ENCODE measurements at places on chromosomes 2 and 18. TPM values are rescaled to one million over a fixed set of nuclear protein-coding genes. Genes with fewer than 3 reads are reported as not detected.

The SLC8A1 gene
- total RNA-seq: 1.7 TPM

DNA sequence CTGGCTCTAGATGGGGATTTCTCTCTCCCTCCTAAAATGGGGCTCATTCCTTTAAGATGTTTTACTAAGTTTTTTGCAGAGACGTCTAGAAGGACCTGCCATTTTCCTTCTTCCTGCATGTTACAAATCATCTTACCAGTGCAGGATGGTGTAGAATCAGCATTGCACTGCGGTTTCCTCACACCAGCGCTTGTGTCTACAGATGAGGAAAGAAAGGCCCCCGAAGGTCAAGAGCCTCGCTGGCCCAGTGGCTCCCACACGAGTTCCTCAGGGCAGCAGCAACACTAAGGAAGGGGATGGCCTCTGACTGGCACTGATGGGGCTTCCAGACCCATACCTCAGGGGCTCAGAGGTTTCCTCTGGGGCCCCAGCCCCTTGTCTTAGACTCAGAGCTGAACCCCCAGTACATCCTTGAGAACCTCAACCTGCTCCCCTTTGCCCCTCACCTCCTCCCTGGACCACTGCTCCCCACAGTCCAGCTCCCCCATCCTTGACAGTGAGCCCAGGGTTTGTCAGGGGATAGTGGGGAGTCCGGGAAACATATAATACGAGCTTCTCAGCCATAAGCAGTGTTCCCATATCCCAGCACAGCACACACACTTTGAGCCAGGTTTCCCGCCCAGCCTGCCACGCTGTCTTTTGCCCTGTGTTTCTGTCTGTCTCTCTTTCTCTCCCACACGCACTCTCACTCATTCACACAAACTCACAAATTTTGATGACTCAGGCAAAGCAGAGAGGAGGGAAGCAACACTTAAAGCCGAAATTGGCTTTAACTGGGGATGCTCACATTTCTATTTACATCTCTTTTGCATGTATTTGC lies 29.4 kb downstream of the ZFP36L2 start:
- DNase-seq: no peak

The GPR45 gene
- not detected for total RNA-seq

The UGT1A9 gene
- not detected for total RNA-seq

- DNase-seq: peak; percentile 27
These were observed 1.6 kb downstream of the NEU4 start for GRCh38 chr2:241810307-241811200.

DNA sequence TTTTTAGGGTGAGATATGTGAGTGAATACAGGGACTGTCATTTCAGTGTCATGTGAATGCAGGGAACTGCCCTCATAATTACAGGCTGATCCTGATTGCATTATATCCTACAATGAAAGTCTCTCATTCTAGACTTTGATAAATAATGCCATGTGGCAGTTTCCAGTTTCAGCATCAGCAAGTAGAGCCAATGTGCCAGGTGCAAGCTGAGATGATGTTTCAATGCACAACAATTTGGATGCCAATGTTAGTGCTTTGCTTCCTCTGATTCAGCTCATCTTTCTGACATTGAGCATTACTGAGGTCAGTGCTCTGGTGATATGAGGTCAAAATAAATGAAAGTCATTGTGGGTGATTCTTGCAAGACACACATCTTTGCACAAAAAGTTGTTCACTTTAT lies 63.7 kb upstream of the TFPI start:
- no peak for DNase-seq

DNA sequence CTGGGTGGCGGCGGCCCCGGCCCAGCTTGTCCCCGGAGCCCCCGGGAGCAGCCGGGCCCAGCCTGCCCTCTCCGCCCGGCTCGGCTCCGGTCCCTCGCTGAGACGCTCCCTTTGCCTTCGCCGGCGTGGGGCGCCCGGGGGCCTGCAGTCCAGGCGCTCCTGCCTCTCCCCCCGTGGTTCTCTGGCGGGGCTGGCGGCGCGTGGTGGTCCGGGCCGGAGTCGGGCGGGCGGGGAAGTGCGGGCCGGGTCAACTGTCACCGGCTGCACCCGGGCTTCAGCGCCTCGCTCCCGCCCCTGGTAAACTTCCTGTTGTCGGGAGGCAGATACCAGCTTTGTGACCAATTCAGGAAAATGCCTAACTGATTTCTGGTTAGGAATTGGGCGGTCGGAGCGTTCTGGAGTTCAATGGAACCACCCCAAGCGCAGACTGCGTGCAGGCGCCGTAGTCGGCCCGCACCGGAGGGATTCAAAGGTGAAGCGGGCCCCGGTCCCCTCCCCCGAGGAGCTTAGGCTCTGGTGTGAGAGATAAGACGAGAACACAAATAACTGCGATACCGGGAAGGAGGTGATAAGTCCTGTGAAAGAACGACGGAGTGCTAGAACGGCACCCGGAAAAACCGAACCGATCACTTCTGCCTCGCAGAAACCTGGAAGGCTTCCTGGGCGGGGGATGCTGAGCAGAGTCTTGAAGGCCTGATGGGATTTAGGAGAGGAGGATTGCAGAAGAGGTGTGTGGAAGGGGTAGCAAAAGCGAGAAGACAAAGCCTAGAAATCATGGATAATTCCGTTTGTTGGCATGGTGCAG lies 891 bp downstream of the CAB39 start:
- peak; percentile 37 for DNase-seq

GRCh38 chr2:116145031-116145430 lies 1669.5 kb upstream of the DDX18 start:
- no peak for DNase-seq

- peak; percentile 43 for DNase-seq
These were observed 429.5 kb upstream of the TNP1 start for GRCh38 chr2:217289177-217289906.

- no peak for DNase-seq
These were observed 447 bp upstream of the MRPL19 start for GRCh38 chr2:75646090-75646582.

The KRTCAP3 gene
- total RNA-seq: 57.3 TPM

DNA sequence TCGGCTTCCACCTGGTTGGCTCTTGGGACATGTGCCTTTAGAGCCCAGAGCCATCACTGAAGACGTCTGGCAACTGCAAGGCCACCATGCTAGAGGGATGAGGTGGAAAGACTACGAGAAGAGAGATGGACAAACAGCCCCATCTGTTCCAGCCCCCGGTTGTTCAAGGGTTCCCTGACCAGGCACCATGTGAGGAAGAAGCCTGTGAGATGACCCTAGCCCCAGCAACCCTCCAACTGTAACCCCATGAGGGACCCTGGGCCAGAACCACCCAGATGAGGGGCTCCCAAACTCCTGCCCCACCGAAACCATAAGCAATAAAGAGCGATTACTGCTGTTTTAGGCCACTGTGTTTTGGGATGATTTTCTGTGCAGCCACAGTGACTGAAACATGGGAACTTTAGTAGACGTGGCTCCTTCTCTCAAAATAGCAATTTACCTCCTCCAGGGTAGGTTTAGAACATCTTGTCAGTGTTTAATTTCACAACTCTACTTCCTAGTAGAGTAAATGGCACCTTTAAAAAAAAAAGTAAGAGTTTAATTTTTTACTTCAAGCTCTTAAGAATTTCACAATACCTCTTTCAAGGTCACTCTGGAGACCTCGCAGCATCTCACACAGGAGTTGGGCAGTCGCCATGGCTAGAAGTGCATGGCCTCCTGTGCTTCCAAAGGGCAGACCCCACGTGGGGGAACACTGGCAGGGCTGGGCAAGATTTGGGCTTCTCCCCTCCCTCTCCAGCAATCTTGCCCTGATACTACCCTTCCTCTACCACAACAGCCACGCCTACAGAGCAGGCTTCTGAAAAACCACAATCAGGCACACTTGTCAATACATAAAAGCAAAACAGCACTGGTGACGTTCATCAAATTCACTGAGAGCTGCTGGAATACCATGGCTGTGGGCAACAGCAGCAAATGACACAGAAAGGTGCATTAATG lies 48.8 kb downstream of the TMEM163 start:
- no peak for DNase-seq

The IGFBP2 gene
- 366 TPM for total RNA-seq

The SERPINB7 gene
- not detected for total RNA-seq

The EEF1B2 gene
- total RNA-seq: 768 TPM

The HOXD13 gene
- total RNA-seq: not detected

The STK39 gene
- 22.1 TPM for total RNA-seq

DNA sequence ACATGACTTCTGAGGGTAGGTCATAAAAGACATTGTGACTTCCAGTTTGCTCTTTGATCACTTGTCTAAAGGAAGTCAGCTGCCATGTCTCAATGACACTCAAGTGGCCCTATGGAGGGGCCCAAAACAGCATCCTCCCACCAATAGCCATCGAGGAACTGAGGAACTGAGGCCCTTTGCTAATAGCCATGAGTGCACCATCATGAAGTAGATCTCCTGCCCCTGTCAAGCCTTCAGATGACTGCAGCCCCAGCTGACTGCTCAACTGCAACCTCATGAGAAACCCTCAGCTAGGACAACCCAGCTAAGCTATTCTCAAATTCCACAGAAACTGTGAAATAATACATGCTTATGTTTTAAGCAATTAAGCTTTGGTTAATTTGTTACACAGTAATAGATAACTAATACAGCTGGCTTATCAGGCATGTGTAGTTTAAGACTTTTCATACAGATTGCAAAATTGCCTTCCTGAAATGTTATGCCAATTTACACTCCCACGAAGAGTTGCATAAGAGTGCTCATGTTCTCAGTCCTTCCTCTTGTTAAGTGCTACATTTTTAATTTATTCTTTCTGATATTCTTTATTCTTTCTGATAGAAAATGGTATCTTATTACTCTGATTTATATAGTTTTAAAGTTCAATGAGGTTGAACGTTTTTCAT lies 105.6 kb upstream of the NDUFV2 start:
- no peak for DNase-seq

The ASAP2 gene
- total RNA-seq: 11.0 TPM

- DNase-seq: no peak
These were observed 403.3 kb downstream of the TXNL1 start for GRCh38 chr18:56235071-56235470.

The ATP8B1 gene
- 0.53 TPM for total RNA-seq

DNA sequence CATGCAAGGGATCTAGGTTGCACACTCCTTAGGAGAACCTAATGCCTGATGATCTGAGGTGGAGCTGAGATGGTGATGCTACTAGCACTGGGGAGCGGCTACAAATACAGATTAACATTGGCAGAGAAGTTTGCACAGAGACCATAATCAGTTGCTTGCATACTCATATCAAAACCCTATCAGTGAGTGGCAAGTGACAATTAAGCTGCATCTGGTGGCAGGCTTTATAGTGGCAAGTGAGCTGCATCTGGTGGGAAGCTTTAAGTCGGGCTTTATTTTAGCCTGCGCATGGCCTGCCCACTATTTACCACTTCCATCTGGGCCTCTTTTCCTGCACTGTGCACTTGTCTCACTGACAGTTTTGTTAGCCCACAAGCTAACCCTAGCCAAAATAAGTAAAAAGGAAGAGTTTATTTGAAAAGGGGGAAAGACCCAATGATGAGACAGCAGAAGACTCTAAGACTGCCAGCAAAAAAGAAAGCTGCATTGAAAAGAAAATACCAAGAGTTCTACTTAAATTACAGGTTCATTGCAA lies 140.9 kb upstream of the B3GNT2 start:
- DNase-seq: no peak

- DNase-seq: peak; percentile 31
These were observed 42.8 kb upstream of the PTMA start for GRCh38 chr2:231665245-231666170.

GRCh38 chr2:128345436-128346165 lies 26.9 kb upstream of the HS6ST1 start:
- no peak for DNase-seq

The CRYGA gene
- not detected for total RNA-seq

DNA sequence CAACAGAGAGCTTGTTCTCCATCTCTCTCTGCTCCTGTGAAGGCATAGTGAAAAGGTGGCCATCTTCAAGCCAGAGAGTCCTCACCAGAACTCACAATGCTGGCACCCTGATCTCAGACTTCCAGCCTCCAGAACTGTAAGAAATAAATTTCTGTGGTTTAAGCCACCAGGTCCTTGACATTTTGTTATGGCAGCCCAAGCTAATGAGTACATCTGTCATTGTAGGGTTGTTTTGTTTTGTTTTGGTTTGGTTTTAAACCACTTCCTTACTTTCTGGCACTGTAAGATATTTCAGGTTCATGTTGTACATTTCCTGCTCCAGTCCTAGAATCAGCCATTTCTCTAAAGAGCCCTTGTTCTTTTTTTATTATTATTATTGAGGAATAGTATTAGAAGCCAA lies 171.2 kb downstream of the CPS1 start:
- no peak for DNase-seq

- DNase-seq: no peak
These were observed 44.8 kb downstream of the ASAP2 start for GRCh38 chr2:9251154-9252001.

The C2orf80 gene
- total RNA-seq: not detected

DNA sequence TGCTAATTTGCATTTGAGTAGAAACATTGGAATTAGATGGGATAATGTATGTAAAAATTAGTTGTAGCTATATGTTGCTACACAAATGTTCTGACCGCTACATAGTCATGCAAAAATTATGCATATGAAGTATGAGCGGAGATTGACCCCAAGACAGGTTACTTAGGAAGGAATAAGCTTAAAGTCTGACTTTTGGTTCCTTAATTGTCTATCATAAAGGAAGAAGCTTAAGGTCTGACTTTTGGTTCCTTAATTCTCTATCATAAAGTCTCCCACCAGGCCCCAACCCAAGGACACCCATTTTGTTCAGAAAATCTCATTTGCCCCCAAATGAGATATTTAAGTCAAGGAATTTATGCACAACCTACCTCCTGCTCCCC lies 106.5 kb downstream of the EVA1A start:
- DNase-seq: no peak

The RAB6C gene
- not detected for total RNA-seq

The TWIST2 gene
- total RNA-seq: 0.33 TPM

DNA sequence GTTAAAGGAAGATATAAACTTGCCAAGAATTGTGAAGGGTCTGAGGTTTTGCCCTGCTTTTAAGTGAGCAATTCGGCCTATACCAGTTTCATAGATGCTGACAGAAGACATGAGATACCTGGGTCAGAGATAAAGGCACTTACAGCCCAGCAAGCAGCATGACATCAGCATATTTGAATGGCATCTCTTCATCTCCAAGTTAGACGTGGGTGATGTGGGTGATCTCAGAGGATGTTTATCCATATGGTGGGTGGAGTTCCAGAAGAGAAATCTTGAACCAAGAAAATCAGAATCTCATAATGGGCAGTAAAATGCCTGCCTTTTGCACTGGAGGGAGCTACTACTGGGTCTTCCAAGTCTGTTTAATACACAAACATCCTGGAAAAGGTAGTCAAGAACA lies 44.7 kb downstream of the GYPC start:
- no peak for DNase-seq

DNA sequence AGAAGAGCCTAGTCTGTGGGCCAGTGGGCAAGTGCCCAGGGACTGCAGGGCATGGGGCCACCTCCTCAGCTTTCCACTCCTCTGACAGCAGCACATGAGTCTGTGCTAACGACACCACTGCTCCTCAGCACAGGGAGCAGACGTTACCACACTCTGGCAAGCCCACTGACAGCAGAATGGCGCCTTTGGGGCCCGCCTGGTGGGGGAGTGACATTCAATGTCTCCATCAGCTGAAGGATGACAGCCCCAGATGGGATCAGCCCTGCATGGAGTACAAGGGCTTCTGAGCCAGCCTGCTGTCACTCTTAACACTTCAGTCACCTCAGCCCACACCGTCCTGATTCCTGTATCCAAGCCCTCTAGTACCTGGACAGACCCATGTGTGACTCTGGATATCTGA lies 149.4 kb upstream of the SMAD2 start:
- DNase-seq: no peak

The ZBTB7C gene
- 0.39 TPM for total RNA-seq

The HSBP1L1 gene
- 0.46 TPM for total RNA-seq

The IL36A gene
- not detected for total RNA-seq

The MEP1B gene
- not detected for total RNA-seq

The COL6A3 gene
- total RNA-seq: 0.66 TPM

GRCh38 chr18:67425672-67426071 lies 90.8 kb downstream of the DSEL start:
- DNase-seq: no peak

The FECH gene
- 24.8 TPM for total RNA-seq

Data from H9 (cell line).